ENCODE measurements at places on chromosomes 5 and 9. TPM values are rescaled to one million over a fixed set of nuclear protein-coding genes. Genes with fewer than 3 reads are reported as not detected.

- no peak overlapping the region for H3K27ac ChIP-seq
- H3K4me1 ChIP-seq = no peaks in the 10 kb centered on the region
- H3K27me3 ChIP-seq = no peaks in the 10 kb centered on the region
These were observed 220.0 kb upstream of the NR4A3 start for GRCh38 chr9:99601571-99602111.

- no peaks in the 10 kb centered on the region for H3K36me3 ChIP-seq
- H3K4me1 ChIP-seq = no peaks in the 10 kb centered on the region
- H3K27me3 ChIP-seq = peaks cover 10% of the 10 kb centered on the region
- no peak overlapping the region for H3K4me3 ChIP-seq
- H3K27ac ChIP-seq = no peak overlapping the region
These were observed 143.9 kb upstream of the FBN2 start for GRCh38 chr5:128681764-128682592.

MUSK gene
- not detected for total RNA-seq

TAS2R1 gene
- not detected for total RNA-seq

DNA sequence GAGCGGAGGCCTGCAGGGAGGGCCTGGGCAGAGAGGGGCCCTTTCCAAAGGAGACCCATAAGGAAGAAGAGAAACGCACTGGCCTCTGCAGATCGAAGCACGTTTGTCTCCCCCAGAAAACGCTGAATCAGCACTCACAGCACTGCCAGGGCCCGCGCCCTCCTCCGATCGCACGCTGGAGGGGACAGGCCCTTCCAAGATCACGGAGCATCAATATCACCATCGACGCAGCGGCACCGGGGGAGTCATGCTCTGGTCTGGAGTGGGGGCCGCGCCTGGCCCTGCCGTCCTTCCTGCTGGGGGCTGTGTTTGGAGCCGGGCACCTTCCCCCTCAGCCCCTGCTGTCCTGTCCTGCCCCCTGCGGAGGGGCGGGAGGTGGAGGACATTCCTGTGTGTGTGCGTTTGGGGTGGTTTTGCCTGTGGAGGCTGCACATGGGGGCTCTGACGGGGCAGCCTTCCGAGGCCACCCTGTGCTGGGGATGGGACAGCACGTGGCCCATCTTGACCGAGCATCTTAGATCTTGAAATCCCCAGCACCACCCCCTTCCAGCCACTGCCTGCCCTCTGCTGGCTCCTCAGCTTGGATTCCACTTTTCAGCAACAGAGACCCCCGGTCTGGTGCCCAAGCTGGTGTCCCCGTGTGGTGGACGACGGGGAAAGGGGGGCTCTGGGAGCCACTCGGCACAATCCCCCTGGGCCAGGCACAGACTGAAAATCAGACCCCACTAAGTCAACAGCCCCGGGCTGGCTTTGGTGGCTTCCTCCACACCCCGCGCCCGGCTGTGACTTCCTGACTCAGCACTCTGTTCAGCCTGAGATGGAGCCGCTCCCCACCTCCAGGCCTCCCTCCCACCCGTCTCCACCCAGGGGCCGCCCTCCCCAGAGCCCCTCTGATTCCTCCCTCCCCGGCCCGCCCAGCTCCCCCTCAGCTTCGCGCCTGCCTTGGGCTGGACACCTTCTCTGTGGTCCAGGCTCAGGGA, 8.3 kb downstream of the TMEM250 start:
- peak overlapping the region; percentile 56 for H3K27ac ChIP-seq
- peak overlapping the region; percentile 83 for H3K4me3 ChIP-seq
- no peak for DNase-seq
- H3K27me3 ChIP-seq = no peaks in the 10 kb centered on the region
- H3K36me3 ChIP-seq = no peaks in the 10 kb centered on the region
- H3K4me1 ChIP-seq = peaks cover 45% of the 10 kb centered on the region

- no peaks in the 10 kb centered on the region for H3K36me3 ChIP-seq
- peak overlapping the region; percentile 19 for H3K27ac ChIP-seq
- DNase-seq = no peak
- H3K4me3 ChIP-seq = peak overlapping the region; percentile 71
These were observed 24.1 kb downstream of the GOLGA2 start for GRCh38 chr9:128251732-128252100.

LSM11 gene
- 1.4 TPM for total RNA-seq

Data from T-helper 17 cell (primary cell).